Effector CD8-positive, alpha-beta T cell (primary cell): ENCODE measurements at places on chromosomes 16 and 17.

- DNase-seq = no peak
Observed at GRCh38 chr16:77882358-77882757, 94.0 kb downstream of the VAT1L start.

- DNase-seq = no peak
Observed at GRCh38 chr17:62307196-62307595, 73.2 kb upstream of the EFCAB3 start.

DNA sequence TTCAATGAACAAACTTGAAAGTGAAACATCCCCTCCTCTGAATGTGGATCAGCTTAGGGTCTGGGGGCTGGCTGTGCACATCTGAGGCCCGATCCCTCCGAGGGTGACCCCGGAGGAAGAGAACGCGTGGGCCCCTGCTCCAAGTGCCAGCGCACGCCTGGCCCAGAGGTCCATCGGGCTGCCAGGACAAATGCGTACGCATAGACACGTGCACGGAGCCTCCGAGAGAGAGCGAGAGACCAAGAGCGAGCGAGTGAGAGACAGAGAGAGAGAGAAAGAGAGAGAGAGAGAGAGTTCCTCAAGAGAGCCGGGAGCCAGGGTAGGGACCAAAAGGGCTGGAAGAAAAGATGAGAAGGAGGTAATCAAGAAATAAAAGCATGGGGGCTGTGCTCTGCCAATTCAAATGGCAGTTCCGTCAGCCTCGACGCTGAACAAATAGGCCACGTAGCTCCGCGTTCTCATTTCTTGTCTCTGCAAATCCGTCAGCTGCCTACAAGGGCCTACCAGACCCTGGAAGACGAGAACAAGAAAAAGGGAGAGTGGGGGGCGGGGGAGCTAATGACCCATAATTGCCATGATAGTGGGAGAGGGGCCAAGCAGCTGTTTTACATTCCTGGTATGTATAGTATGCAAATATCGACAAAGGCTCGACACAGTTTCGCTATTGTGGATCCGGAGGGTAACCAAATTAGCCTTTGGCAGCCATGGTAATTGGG, 435.3 kb upstream of the ZFHX3 start:
- no peak for DNase-seq

- no peak for DNase-seq
Observed at GRCh38 chr17:66240013-66240412, 10.8 kb upstream of the APOH start.

DNA sequence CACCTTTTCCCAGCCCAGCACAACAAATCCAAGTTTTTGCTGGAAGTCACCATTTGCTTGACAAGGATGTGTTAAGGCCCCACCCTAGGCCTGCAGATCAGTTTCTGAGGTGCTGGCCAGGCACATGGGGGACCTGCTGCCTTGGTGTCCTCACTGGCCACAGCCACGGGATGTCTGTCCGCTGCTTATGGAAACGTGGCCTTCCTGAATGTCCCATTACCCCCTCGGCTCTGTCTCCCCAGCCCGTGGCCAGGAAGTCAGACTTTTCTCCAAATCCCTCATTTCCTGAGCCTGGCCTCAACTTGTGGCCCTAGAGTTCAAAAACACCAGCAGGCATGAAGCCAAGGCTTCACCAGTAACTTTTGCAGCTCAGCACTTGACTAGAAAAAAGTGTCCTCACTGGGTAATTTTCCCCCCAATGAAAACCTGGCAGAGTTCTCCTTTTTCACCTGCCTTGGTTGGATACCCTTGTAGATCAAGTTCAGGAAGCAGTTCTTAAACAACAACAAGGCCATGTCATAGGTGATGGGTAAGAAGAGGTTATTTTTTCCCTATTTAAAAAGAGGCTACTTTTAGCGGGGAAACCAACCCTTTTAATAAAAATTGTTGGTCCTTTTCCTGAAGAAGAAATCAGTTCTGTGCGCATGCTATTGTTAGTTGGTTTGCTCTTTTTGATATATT, 80.8 kb downstream of the SOCS1 start:
- no peak for DNase-seq

- DNase-seq = no peak
Observed at GRCh38 chr16:4667203-4667963, 26.0 kb upstream of the NUDT16L1 start.

DNA sequence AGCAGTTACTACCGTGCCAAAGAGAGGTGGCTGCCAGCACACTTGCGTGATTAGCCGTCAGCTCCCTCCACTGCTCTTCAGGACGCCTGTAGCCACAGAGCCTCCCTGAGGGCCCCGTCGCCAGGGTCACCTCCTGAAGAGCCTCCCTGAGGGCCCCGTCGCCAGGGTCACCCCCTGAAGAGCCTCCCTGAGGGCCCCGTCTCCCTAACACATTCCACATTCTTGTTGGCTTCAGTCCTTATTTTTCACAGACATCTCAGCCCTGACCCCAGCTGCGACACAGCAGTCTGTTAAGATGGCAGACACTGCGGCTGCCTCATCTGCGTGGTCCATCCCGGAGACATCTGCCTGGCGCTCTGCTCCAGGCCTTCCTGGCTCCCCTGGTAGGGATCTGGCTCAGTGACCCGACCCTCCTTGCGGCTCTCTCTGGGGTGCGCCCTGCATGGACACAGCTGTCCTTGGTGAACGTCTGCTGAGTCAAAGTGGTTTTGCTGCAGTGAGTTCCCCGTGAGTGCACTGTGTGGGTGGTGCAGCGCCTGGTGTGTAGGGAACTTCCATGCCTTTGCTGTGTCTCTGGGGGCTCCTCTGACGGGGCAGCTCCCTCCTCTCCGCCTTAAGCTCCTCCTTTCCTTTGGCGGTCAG, 11.4 kb downstream of the ACSF3 start:
- DNase-seq = no peak

DNA sequence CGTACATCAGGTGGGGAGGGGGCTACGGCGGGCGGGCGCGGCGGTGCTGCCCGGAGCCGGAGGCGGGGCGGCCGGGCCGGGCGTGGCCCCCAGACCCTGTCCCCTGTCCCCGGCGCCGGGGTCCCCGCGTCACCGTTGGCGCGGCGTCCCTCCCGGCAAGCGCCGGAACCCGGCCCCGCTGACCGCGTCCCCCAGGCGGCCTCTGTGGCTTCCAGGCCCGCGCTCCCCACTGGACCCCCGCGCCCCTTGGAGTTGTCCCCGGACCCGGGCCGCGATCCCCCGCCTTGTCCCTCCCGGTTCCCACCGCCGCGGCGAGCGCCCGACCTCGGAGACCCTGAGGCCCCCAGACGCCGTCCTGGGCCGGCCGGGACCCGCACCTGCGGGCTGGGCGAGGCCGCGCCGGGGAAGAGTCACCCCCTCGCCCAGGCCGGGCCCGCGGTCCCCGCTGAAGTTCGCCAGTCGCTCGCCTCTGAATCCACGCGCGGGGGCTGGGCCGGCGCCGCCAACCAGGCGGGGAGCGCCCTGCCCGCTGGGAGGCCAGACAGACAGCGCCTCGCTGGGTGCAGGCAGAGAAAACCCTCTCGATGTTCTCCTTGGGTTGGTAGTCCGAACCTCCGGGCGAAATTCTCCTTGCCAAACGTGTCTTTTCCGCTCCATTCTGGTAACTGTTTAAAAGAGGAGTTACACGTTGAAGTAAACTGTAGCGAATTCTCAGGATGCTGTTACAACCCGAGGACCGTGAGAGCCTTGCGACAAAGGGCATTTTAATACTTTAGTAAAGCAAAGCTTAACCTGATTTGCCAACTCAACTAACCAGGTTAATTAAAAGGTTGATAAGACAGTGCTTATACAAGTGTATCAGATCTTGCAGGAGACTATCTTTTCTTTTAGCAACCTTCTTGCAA, 761 bp downstream of the GAN start:
- peak; percentile 9 for DNase-seq

DNA sequence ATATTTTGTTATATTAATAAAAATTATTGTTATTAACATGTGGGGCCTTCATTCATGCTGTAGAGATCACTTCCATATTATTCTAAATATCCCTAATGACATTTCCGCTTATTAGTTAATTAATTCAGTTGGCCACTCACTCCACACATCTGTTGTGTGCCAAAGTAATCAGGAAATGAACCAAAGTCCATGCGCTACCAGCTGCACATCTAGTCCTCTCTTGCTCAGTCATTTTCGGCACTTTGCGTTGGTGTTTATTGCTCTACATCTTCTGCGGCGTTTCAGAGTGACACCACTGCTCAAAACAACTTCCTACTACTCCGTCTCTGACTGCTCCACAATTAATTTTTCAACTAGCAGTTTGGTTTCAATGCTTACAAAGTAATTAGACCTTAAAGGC, 101.4 kb upstream of the ZFHX3 start:
- no peak for DNase-seq

DNA sequence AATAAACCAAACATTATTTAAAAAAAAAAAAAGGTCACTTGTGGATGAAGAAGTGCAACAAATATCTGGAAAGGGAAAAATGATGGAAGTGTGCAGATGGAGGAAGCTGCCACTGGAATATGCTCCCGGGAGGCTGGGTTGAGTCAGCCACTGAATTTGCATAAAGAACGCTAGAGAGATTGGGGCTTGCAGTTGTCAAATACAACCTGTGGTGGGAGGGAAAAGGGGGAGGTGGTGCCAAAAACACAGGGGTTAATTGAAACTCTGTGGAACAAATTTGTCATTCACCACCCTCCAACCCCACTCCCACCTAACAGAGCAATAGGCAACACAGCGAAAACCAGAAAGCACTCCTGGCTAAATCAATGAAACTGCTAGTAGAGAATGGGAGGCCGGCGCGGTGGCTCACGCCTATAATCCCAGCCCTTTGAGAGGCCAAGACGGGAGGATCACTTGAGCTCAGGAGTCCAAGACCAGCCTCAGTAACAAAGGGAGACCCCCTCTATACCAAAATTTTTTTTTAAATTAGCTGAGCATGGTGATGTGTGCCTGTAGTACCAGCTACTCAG, 37.6 kb upstream of the RPL38 start:
- no peak for DNase-seq
